LHCN-M2 (cell line): ENCODE measurements at places on chromosomes 6 and 20. TPM values are rescaled to one million over a fixed set of nuclear protein-coding genes. Genes with fewer than 3 reads are reported as not detected.

Gene CASS4
- 1.2 and 3.8 TPM in 2 replicates for total RNA-seq

Gene OR12D3
- not detected in 2 replicates for total RNA-seq

Gene DDX43
- total RNA-seq: not detected in 2 replicates

Gene SERAC1
- 8.6 and 11.7 TPM in 2 replicates for total RNA-seq

DNA sequence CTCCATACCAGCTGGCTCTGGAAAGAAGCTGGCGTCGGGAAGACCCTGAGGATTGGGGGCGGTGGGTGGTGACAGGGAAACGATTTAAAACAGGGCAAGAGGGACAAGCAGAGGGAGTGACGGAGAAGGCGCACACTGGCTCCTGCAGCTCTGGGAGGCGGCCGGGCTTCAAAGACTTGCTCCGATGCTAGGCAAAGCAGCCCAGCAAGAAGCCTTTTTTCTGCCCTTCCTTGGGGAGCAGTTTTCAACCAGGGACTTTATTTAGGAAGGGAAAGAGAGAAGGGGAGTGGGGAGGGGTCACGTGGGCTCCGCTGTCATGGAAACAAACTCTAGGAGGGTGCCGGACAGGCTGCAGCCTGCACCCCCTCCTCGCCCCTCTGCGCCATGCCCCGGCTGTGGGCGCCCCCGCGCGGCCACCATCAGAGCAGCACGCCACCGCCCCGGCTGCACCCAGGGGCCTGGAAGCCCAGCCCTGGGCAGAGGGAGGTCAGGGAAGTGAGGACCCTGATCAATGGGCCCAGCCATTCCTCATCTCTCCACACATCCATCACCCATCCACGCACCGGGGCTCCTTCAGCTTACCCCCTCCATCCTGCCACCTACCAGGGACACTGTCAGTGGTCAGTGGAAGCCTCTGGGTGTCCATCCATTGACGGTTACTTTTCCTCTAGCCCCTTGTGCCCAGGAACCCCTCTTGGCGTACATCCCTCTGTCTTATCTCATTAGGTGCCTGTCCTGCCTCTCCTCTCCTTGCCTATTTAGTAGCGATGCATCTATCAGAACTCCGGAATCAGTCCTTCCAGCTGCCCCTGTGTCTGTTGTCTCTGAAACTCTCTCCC, 66.6 kb upstream of the CCDC167 start:
- DNase-seq: peak; percentile 21

- DNase-seq: no peak
Measured at GRCh38 chr6:161429921-161430490, 156.1 kb upstream of the AGPAT4 start.

- no peak for DNase-seq
Measured at GRCh38 chr20:19347943-19348456, 135.6 kb downstream of the SLC24A3 start.

GRCh38 chr6:100906325-100906724, 25.2 kb upstream of the ASCC3 start:
- DNase-seq: peak; percentile 7

DNA sequence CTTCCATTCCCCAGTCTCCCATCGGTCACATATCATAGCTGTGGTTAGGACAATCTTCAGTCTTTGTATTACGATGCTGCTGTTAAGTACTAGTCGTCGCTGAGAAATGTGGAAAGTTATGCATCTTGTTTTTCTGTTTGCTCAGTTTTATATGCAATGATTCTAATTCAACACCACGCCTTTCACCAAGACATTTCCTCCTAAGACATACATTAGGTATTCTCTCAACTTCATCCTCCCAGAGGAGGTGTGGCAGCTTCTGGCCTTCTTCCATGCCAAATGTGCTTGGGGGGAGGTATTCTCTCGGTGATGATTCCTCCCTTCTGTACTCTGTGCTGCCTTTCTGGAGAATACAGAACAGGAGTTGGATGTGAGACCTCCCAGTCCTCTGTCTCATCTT, 66.1 kb downstream of the B4GALT5 start:
- no peak for DNase-seq

- DNase-seq: no peak
Measured at GRCh38 chr20:58014628-58015315, 213.7 kb downstream of the ANKRD60 start.

GRCh38 chr6:111987295-111987694, 66.6 kb upstream of the CCN6 start:
- DNase-seq: peak; percentile 33

DNA sequence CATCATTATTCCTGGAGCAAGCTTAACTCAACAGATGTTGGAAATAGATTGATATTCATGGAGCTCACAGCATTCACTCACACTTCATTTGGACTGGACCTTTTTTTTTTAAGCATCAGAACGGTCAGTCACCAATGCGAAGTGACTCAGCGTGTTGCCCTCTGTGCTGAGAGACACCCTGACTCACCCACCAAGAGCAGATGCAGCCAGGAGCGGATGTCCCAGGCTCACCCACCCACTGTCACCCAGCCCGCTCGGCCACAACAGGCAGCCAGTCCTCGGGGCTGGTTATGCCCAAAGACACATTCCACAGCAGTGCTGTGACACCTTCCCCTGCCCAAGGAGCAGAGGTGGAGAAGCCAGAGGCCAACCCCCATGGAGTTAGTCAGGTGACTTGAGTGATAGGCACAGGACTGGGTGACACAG, 15.7 kb downstream of the RNASET2 start:
- peak; percentile 81 for DNase-seq

- DNase-seq: no peak
Measured at GRCh38 chr6:142702501-142703460, 242.2 kb downstream of the HIVEP2 start.

DNA sequence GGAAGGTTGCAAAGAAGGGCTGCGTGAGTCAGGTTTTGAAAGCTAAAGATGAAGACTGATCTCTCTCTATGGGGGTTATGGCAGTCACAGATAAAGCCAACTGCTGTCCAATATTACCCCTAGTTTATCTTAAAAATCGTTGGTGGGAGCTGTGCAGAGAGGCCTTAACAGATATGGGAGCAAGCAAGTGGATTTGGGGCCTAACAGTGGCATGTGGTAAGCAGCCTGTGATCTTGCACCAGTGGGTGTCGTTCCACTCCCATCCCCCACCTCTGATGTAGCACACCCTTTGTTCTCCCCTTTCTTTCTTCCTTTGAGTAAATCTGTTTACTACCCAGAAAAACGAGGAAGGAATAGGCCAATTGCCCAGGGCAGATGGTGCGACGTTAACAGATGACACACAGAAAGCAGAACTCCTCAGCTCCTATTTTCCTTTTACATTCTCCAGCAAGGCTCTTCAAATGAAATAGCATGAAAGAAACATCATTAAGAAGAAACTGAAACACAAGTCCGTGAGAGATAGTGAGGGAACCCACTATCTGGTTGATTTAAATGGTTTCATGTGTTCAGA, 274.1 kb upstream of the CITED2 start:
- DNase-seq: no peak
